NCI-H510A (cell line): ENCODE measurements at places on chromosomes 16 and 17.
A peak's percentile ranks its signal among the peaks of the same experiment; 100 is the strongest.

- DNase-seq: peak; percentile 46
Measured at GRCh38 chr17:57085448-57086068, 512 bp downstream of the AKAP1 start.

DNA sequence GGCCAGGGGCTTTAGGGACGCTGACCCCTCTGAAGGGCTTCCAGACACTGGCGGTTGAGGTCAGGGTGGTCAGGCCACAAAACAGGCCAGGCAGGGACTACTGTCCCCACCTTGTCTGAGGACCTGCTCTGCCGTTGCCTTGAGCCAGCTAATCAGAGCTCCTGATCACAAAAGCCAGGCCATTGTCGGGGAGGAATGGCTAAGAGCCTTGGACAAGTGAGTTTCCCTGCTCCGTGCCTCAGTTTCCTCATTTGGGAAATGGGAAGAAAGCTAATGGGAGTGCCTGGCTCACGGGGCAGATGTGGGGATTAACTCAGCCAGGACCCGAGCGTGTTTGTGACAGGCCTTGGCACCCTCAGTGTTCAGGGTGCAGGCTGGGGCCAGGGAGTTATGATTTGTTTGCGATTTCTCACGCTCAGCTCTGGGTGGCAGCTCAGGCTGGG lies 246.5 kb upstream of the CIBAR2 start:
- no peak for DNase-seq

DNA sequence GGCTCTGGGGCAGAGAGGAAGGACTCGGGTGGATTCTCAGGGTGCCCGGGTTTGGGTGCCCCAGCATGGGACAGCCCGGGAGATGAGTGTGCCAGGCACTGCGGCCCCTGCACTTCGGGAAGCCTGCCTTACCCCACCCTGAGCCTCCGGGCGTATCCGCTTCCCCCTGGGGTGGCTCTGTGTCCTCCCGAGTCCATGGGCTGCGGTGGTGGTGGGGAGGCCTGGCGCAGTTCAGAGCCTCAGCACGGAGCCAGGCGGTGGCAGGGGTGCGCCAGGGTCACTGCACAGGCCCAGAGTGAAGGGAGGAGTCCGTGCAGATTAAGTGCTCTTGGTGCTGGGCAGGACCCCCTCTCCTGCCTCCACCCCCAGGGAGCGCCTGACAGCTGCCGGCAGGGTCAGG lies 20.7 kb downstream of the MYBBP1A start:
- no peak for DNase-seq

DNA sequence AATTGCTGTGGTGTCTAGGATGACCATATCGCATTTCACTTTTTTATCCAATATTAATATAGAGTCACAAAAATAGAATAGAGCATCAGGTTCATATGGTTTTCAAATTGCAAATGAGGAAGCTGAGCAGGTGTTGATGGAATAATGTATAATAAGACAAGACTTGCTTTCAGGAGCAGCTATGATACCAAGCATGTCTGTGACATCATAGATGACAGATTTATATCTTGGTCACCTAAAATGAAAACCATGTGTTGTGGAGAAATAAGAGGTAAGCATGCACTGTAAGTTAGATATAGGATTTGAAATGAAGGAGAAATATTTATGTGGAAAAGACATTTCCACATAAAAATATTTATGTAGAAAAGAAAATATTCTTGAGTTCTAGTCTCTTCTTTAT lies 8.6 kb downstream of the MEIOC start:
- no peak for DNase-seq

DNA sequence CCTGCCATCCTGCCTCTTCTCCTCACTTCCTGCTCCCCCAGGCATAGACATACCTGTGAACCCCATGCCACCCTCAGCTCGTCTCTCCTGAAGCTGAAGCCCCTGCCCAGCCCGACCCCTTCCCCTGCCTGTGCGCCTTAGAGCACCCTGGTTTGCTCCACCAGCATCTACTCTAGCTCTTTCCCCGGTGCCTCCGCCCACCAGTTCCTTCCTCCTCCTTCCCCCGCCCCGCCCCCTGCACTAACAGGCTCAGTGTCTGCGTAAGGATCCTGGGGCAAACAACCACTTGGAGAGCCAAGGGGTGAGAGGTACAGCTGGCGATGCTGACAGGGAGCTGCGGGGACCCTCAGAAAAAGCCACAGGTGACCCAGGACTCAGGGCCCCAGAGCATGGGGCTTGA lies 1.9 kb downstream of the GPR142 start:
- DNase-seq: peak; percentile 79

- DNase-seq: no peak
Measured at GRCh38 chr17:9402590-9403199, 172.9 kb downstream of the STX8 start.
